T-helper 2 cell treated with Interferon-gamma antibody and Interleukin-4, amounts not matched to agents 5 μg/mL and 100 μg/mL, for 36 hours (primary cell): ENCODE measurements at places on chromosomes 16 and 17.

- no peaks in the 10 kb centered on the region for H3K27me3 ChIP-seq
- H3K4me3 ChIP-seq = no peak overlapping the region
- peaks cover 25% of the 10 kb centered on the region for H3K4me1 ChIP-seq
- H3K36me3 ChIP-seq = peaks cover 4% of the 10 kb centered on the region
- no peak for DNase-seq
These were observed 151.3 kb upstream of the PLCG2 start for GRCh38 chr16:81627729-81628244.

GRCh38 chr17:49344914-49345313, 17.1 kb downstream of the ZNF652 start:
- DNase-seq = no peak
- H3K4me1 ChIP-seq = peaks cover 32% of the 10 kb centered on the region
- no peak overlapping the region for H3K27ac ChIP-seq
- peaks cover 28% of the 10 kb centered on the region for H3K36me3 ChIP-seq

- H3K4me3 ChIP-seq = no peak overlapping the region
These were observed 338.9 kb downstream of the CA10 start for GRCh38 chr17:51819341-51820219.

GRCh38 chr17:79513206-79513605, 97.6 kb downstream of the RBFOX3 start:
- no peaks in the 10 kb centered on the region for H3K36me3 ChIP-seq
- no peak overlapping the region for H3K27ac ChIP-seq
- peaks cover 6% of the 10 kb centered on the region for H3K27me3 ChIP-seq
- DNase-seq = no peak
- H3K4me1 ChIP-seq = no peaks in the 10 kb centered on the region
- no peak overlapping the region for H3K4me3 ChIP-seq

DNA sequence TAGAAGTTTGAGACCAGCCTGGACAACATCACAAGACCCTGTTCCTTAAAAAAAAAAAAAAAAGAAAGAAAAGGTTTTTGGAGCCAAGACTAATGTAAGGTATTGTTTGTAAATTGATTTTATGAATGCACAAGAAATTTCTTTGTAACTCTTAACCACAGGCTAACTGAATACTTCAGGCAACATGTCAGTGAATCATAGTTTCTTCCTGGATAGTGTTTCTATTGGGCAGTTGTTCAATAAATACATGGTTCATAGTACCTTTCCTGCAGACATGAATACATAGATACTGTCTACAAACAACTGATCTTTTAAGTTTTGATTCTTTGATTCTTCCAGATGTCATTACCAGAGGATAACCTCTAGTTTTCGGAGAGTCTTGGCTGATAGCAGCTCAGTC, 11.6 kb downstream of the DDX42 start:
- no peak overlapping the region for H3K4me3 ChIP-seq
- peaks cover 23% of the 10 kb centered on the region for H3K4me1 ChIP-seq
- H3K36me3 ChIP-seq = peaks cover 25% of the 10 kb centered on the region
- no peak overlapping the region for H3K27ac ChIP-seq
- DNase-seq = no peak
